ENCODE measurements at places on chromosomes 11 and 22.
A peak's percentile ranks its signal among the peaks of the same experiment; 100 is the strongest.

DNA sequence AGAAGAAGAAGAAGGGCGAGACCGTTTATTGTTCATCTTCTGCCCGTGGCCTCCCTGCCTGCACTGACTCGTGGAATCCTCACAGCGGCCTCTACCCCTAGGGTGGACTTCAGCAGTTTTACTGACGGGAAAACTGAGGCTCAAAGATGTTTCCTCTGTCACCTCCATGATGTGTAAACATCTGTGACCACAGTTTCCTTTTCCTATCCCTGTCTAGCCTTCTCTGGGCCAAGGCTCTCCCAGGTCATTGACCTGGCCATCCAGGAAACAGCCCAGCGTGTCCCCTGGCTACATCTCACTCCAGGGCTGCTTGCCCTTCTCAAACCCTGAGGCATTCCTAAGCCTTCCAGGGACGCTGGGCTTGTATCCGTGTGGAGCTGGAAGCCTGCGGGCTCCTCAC is 49.0 kb upstream of the GCAT start:
- DNase-seq, result no peak

- no peak for DNase-seq
Measured at GRCh38 chr11:120020981-120021380, 116.9 kb downstream of the TRIM29 start.

DNA sequence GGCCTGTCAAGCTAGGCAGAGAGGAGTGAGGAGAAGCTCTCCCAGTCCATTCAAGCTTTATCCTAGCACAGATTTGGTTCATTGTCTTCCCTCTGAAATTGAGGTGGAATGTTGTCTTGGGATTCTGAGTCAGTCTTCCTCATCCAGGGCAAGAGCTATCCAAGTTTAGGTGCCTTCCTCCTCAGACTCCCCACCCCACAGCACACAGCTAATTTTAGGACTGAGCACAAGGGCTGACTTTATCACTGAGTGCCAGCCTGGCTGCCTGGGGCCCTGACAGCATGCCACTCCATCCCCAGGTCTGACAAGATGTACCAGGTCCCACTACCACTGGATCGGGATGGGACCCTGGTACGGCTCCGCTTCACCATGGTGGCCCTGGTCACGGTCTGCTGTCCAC is 2.6 kb downstream of the PGAP2 start:
- DNase-seq, result no peak

- DNase-seq, result peak; percentile 77
Measured at GRCh38 chr22:41862160-41862529, 29.2 kb downstream of the SREBF2 start.

DNA sequence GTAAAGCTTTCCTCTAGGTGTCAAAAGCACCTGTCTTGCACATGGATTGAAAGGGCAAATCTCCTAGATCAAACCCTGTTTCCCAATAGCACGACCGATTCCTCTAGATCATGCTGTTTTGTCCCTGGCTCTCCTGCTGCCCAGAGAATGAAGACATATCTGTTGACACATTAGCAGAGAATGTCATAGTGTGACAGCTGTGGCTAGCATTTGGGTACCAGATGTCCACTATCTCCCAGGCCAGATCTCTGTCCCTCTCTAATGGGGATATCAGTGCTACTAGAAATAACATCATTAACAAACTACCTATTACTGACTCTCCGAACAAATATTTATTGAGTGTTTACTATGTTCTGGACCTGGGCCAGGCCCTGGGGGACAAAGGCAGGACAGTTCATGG is 72.4 kb upstream of the ISX start:
- DNase-seq, result no peak

- no peak for DNase-seq
Measured at GRCh38 chr11:20027556-20028013, 132.7 kb downstream of the DBX1 start.

- no peak for DNase-seq
Measured at GRCh38 chr11:12811861-12812260, 137.6 kb downstream of the TEAD1 start.

- no peak for DNase-seq
Measured at GRCh38 chr22:42587588-42588175, 27.0 kb downstream of the POLDIP3 start.

DNA sequence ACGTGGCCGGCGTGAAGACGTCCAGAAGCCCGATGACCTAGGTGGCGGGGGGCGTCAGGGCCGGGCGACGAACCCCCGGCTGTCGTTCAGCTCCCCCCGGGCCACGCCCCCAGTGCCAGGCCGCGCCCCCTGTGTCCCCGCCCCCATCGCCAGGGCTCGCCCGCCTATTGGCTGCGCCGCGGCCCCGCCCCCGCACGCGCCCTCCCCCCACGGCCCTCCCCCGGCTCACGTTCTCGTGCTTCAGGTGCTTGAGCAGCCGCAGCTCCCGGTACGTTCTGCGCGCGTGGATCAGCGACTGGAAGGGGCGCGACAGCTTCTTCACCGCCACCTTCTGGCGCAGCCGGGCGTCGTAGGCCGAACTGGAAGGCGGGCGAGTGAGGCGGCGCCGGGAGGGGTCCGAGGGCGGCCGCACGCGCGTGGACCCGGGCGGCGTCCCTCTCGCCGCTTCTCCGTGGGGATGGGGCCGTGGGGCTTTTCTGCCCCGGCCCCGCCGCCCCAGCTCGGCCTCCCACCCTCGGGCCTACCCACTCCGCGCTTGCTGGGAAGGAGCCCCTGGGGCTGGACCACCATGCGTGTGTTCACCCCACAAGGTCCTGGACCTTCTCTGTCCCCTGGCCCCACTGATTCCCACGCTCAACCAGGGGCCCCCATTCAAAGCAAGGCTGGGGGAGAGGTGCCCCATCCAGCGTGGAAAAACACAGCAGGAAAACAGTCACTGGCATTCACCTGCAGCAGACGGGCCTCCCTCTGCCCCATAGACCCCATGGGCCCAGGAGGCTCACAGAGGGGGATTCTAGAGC is 2.4 kb downstream of the MAPK11 start:
- peak; percentile 65 for DNase-seq

GRCh38 chr22:50086526-50086925 is 1.3 kb upstream of the MLC1 start:
- no peak for DNase-seq

DNA sequence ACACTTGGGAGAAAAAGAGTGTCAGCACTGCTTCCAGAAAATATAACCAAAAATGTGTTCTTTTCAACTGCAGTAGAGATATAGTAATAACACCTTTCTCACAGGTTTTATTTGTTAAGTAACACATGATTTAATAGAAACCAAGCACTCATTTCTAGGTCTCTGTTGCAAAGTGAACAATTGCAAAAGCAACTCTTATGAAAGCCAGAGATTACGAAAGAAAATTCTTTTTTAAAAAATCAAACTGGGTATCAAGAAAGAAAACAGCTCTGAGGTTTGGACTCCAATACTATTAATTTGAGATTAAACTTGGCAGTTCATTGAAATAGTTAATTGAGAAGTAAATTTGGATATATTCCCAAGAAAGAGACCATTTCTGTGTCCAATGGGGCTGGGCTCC is 9.8 kb upstream of the XKR3 start:
- DNase-seq, result no peak

DNA sequence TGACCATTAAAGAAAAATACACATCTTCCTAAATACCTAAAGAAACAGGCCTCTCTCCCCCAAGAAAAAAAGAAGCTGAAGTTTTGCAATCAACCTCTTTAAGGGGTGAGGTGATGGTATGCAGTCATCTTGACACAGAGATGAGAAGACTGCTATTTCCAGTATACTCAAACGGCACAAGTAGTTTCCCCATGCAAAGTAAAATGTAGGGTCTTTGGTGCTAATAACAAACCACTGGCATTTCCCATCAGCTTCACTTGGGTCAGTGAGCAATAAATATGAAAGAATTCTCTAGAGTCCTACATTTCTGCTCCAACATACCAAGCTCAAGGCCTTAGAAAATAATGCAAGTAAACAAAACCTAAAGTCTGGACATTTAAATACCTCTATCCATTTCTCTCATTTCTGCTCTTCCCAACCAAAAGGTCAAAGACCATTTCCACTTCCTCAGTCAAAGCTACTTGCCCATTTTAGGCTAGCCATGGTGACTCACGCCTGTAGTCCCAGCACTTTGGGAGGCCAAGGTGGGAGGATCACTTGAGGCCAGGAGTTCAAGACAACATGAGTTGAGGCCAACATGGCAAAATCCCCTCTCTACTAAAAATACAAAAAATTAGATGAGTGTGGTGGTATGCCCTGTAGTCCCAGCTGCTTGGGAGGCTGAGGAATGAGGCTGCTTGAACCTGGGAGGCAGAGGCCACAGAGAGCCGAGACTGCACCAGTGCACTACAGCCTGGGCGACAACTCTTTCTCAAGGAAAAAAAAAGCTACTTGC is 39.5 kb upstream of the CHRNA10 start:
- no peak for DNase-seq
